ENCODE measurements at places on chromosomes 5 and 9. TPM values are rescaled to one million over a fixed set of nuclear protein-coding genes. Genes with fewer than 3 reads are reported as not detected.
A peak's percentile ranks its signal among the peaks of the same experiment; 100 is the strongest.

Gene POC5
- 14.8 TPM for polyA plus RNA-seq

Gene SLC6A18
- not detected for polyA plus RNA-seq

Gene ZBTB34
- 3.2 TPM for polyA plus RNA-seq

Gene PCDHA10
- polyA plus RNA-seq = not detected

Gene PCDHGA8
- not detected for polyA plus RNA-seq

Gene TNFAIP8
- polyA plus RNA-seq = 55.5 TPM

DNA sequence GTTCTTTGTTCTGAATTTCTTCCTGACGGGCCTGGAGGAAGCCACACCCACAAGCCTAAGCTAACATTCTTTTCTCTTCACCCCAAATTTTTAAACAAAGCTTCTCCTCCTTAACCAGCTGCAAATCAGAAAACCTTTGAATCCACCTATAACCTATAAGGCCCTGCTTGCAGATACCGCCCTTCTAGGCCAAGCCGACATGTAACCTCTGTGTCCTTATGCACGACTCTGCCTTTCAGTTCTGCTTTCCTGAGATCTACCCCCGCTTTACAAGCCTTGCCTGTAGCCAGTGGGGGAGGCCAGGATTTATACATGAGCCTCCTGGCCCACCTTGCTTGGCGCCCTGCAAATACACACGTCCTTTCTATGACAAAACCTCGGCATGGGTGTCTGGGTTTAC lies 19.3 kb downstream of the BRD9 start:
- peaks cover 100% of the 10 kb centered on the region for H3K36me3 ChIP-seq
- DNase-seq = no peak
- no peaks in the 10 kb centered on the region for H3K27me3 ChIP-seq
- no peak overlapping the region for H3K27ac ChIP-seq

- H3K27ac ChIP-seq = no peak overlapping the region
- H3K4me1 ChIP-seq = no peaks in the 10 kb centered on the region
- no peak for DNase-seq
- H3K27me3 ChIP-seq = no peaks in the 10 kb centered on the region
Measured at GRCh38 chr5:9947225-9947714, 302.4 kb downstream of the ATPSCKMT start.

- H3K4me1 ChIP-seq = peaks cover 3% of the 10 kb centered on the region
- H3K36me3 ChIP-seq = no peaks in the 10 kb centered on the region
- H3K4me3 ChIP-seq = no peak overlapping the region
Measured at GRCh38 chr9:132143359-132143758, 18.5 kb upstream of the NTNG2 start.

DNA sequence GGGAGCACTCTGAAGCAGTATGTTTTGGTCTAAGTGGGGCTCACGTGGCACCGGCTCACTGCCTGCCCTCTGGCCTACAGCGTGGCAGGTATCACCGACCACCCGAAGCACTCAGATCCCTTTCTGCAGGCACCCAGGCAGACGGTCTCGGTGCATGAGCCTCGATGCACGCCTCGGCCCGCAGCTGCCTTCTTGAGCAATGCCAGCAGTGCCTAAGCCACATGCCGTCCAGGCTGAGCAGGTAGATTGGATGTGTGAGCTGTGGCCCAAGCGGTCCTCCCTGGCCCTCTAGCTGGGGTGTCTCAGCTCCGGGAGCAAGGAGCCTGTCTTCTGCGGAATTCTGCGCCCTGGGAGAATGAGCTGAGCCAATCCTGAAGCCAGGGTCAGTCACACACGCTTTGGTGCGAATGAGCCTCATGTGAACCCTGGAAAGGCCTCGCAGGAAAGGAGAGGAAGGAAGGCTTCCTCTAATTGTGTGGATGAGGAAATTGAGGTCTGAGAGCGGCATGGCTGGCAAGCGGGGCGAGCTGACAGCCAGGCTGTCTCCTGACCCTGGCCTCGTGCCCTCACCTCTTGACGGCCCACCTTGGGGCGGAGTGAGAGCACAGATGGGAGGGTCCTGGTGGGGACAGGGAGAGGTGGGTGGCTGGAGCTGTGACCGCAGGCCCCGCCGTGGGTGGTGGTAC lies 14.4 kb downstream of the RXRA start:
- peaks cover 7% of the 10 kb centered on the region for H3K36me3 ChIP-seq
- H3K27ac ChIP-seq = peak overlapping the region; percentile 97
- peaks cover 100% of the 10 kb centered on the region for H3K4me1 ChIP-seq
- no peaks in the 10 kb centered on the region for H3K27me3 ChIP-seq

DNA sequence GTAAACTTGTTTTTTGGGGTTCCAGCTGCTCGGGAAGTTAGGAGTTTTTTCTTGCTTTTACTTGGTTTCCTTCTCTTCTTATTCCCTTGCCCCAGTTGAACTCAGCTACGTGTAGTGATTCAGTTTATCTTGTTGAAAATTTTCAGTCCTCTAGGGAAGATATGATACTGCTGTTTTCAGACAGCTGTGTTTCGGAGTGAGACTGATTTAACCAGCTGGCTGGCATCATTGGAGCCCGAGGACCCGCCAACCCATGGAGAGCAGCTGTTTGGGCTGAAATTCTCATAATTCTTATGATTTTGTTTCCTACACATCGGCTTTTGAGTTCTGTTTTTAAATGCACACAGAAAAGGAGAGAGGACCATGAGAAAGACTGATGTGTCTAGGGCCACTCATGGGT lies 271.5 kb downstream of the NR3C1 start:
- H3K4me3 ChIP-seq = no peak overlapping the region
- peaks cover 45% of the 10 kb centered on the region for H3K36me3 ChIP-seq
- peaks cover 10% of the 10 kb centered on the region for H3K4me1 ChIP-seq
- no peaks in the 10 kb centered on the region for H3K27me3 ChIP-seq
- no peak for DNase-seq

GRCh38 chr9:4324513-4324912 lies 24.6 kb upstream of the GLIS3 start:
- H3K27me3 ChIP-seq = no peaks in the 10 kb centered on the region
- H3K36me3 ChIP-seq = no peaks in the 10 kb centered on the region
- no peak overlapping the region for H3K27ac ChIP-seq
- H3K4me3 ChIP-seq = no peak overlapping the region

DNA sequence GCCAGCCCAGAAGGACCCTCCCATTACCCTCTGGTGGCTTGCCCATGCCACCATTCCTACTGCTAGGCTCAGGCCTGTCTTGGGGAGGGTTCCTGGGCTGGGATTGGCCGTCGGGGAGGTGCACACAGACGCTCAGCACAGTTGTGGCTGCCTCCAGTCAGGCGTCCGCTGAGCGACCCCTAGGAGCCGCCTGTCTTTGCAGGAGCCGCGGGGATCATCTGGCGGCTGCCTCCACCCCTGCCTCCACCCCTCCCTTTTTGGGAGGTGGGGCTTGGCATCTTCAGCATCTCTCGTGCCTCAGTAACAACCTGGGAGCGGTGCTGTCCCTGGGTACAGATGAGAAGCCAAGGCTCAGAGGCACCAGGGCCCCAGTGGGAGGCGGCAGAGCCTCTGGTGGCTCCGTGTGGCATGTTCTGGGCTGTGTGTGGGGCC lies 39.6 kb downstream of the RXRA start:
- no peaks in the 10 kb centered on the region for H3K36me3 ChIP-seq
- DNase-seq = no peak
- H3K4me3 ChIP-seq = no peak overlapping the region
- H3K27me3 ChIP-seq = no peaks in the 10 kb centered on the region
- H3K27ac ChIP-seq = peak overlapping the region; percentile 99
- H3K4me1 ChIP-seq = peaks cover 100% of the 10 kb centered on the region

DNA sequence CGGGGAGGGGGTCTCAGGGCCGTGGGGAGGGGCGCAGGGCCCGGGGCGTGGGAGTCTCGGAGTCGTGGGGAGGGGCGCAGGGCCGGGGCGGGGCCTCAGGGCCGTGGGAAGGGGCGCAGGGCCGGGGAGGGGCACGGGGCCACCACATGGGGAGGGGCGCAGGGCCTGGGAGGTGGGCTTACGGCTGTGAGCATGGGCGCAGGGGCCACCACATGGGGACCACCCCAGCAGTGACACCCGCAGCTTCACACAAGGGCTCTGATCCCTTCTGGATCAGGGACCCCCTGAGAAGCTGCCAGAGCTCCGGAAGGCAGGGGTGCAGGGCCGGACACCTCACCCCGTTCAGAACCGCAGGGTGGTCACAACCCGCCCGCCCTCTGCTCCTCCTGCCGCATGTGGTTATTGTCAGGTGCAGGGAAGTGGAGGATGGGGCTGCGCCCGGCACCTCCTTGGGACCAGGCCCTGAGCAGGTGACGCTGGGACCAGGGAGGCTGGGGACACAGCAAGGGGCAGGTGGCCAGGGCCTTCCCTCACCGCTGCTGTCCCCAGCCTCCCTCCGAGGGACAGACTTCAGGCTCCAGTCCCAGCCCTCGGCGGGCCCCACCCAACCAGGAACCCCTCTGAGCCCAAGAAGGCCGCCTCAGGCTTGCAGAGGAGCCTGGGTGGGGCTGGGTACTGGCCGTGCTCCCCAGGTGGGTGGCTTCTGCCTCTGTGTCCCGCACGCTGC lies 53.7 kb downstream of the EXD3 start:
- DNase-seq = no peak
- no peak overlapping the region for H3K27ac ChIP-seq
- no peaks in the 10 kb centered on the region for H3K36me3 ChIP-seq
- H3K4me3 ChIP-seq = no peak overlapping the region
- no peaks in the 10 kb centered on the region for H3K27me3 ChIP-seq

DNA sequence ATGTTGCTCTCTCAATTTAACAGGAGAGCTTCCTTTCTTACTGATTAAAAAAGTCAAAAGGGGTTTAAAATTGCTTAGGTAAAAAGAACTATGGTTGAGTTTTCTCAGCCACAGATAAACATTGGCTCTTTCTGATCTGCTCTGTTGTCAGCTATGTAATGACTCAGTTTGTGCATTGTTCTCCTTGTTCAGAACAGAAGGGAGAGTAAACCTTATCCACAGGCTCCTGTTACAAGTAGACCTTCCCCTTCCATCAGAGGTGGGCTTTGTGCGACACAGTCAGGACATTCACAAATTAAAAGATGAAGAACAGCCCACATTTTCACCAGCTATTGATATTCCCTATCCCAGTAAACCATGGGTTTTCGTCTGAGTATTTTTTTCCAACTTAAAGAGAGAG lies 236.3 kb upstream of the SEMA6A start:
- H3K4me1 ChIP-seq = no peaks in the 10 kb centered on the region
- no peak for DNase-seq
- H3K27me3 ChIP-seq = no peaks in the 10 kb centered on the region
- H3K27ac ChIP-seq = no peak overlapping the region

- no peaks in the 10 kb centered on the region for H3K4me1 ChIP-seq
- no peak overlapping the region for H3K4me3 ChIP-seq
- DNase-seq = no peak
- H3K36me3 ChIP-seq = no peaks in the 10 kb centered on the region
- no peak overlapping the region for H3K27ac ChIP-seq
- H3K27me3 ChIP-seq = no peaks in the 10 kb centered on the region
Measured at GRCh38 chr5:1895739-1896420, 13.2 kb upstream of the IRX4 start.

- DNase-seq = no peak
- H3K36me3 ChIP-seq = no peaks in the 10 kb centered on the region
- no peak overlapping the region for H3K4me3 ChIP-seq
- no peak overlapping the region for H3K27ac ChIP-seq
- no peaks in the 10 kb centered on the region for H3K27me3 ChIP-seq
Measured at GRCh38 chr5:40240671-40241070, 439.0 kb upstream of the PTGER4 start.

Measured in CD14-positive monocyte (primary cell).